Activated CD4-positive, CD25-positive, alpha-beta regulatory T cell (primary cell): ENCODE measurements at places on chromosomes 2 and 18.

GRCh38 chr2:37324536-37324785, 172 bp downstream of the PRKD3 start:
- peak; percentile 59 for DNase-seq

DNA sequence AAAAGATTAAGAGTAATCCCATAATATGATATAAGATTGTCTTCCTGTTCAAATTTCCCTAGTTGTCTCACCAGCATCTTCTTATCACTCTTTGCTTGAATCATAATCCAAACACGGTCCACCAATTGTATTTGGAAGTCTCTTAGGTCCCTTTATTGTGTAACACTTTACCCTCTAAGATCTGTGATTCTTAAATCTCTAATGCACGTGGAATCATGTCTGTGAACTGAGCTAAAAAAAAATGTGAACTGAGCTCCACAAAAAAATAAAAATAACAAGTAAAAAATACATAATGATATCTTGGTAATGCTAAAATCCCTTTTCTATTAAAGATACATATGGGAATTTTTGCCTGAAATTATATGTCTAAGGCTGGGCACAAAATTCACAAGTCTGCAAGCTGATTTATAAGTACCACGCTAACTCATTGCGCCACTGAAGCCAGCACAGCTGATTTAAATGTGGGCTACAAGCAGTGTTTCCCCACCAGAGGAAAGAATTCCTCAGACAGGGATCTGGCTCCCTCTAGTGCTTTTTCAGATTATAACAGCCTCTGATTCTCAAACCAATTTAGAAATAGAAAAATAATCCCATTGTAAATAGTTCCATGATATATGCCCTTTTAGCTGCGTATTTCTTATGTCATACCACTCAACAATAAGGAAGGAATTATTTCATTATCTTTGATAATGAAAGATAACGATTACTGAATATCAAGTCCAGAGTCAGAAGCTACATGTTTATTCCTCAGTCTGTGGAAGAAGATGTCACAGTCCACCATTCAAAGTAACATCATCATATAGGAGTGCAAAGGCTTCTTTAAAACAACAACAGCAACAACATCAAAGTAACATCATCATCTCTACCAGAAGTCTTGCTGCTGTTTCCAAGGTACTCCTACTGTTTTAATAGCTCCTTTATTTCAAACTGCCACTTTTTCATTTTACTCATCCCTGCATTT, 22.9 kb downstream of the RBM43 start:
- DNase-seq: no peak

DNA sequence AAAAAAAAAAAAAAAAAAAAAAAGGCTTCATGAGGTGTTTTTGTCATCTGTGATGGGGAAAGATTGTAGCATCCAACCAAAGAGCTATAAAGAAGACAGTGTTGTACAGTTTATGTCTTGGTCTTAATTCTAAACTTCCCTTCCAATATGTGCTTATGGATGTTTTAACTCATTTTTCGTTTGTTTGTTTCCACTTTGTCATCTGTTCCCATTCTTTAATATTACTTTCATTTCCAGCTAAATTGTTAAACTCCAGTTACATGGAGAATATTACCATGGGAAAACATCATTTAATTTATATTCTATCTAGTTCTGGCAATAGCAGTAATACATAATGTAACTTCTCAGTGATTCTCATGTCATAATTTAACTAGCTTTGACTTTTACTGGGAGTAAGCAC, 344.1 kb upstream of the NRP2 start:
- no peak for DNase-seq

GRCh38 chr2:73176205-73176880, 26.0 kb upstream of the NOTO start:
- no peak for DNase-seq

DNA sequence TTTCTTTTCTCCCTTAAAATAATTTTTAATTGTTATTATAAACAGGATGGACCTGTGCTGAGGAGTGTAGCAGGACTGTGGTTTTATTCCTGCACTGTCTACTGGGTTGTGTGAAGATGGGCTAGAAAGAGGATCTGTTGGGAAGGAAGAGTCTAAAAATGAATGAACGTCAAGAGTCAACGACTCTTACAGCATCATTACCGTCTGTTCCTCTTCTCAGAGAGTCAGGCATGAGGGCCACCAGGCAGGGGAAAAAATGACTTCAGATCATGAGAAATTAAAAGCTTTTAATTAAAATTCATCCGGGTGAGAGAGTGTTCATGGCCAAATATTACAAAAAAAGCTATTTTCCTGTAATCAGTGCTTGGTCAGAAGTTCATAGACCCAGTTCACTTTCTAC, 32.6 kb downstream of the SRSF7 start:
- DNase-seq: no peak

DNA sequence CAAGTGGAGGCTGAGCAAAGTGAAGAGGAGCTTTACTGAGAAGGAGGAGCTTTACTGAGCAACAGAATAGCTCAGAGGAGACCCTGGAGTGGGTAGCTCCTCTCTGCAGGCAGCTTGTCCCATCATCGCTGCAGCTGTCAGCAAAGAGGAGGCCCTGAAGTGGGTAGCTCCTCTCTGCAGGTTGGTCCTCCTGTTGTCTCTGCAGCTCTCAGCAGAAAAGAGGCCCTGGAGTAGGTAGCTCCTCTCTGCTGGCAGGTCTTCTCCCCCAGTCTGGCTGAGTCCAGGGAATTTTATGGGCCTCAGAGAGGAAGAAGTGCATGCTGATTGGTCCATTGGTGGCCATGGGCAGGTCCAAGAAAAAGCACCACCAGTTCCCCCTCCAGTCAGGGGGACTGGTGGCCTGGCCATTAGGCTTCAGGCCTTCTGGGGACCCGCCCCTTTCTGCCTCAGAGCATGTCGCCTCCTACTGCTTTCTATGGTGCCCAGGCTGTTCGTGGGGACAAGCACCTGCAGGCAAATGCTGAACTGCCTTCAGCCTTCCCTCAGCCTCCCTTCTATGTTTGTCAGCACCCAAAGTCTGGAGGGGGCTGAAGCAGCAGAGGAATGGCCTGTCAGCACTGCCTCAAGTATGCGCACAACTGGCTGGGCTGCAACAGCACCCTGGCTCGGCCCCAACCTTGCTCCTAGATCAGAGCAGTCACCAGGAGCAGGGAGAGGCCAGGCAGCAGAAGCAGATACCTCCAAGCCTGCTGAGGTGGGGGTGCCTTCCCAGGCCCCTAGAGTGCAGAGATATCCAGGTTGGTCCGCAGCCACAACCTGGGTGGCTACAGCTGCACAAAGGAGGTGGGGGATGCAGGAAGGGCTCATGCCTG, 5.9 kb downstream of the ZSCAN30 start:
- DNase-seq: no peak

DNA sequence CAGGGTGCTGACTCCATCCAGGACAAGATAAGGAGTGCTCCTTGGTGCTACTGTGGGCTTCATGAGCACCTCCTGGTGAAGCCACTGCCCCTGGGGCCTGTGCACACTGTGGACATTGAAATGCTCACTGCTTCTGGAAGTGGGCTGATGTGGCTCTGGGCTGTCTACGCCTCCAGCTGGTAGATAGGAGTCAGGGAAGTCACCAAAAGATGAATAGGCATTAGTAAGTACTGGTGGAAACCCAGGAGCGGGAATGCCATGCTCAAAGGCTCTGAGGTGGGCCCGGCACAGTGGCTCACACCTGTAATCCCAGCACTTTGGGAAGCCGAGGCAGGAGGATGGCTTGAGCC, 79.2 kb upstream of the MSH2 start:
- DNase-seq: no peak

GRCh38 chr2:74741629-74742028, 87.6 kb downstream of the SEMA4F start:
- DNase-seq: no peak
